Activated CD4-positive, alpha-beta memory T cell treated with anti-CD3 and anti-CD28 coated beads for 36 hours (primary cell): ENCODE measurements at places on chromosomes 4 and X. TPM values are rescaled to one million over a fixed set of nuclear protein-coding genes. Genes with fewer than 3 reads are reported as not detected.

The PPEF1 gene
- not detected for total RNA-seq

The HPSE gene
- total RNA-seq: 16.5 TPM

The NLRP2B gene
- not detected for total RNA-seq

The PPA2 gene
- 113 TPM for total RNA-seq

DNA sequence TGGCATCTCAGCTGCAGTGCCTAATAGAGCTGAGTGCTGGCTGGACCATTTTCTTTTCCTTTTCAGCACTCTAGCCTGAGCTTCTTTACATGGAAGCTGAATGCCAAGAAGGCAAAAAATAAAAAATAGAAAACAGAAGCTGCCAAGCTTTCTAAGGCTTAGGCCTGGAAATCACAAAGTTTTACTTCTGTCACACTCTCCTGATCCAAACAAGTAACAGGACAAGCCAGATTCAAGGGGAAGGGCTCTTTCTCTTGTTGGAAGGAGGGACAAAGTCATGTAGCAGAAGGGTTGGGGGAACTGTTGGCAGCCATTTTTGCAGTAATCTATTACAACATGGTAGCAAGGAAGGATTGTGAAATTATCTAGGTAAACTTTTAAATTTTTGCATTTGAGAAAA, 131.8 kb downstream of the MSL3 start:
- H3K27ac ChIP-seq: no peak overlapping the region
- no peaks in the 10 kb centered on the region for H3K36me3 ChIP-seq
- peaks cover 1% of the 10 kb centered on the region for H3K27me3 ChIP-seq
- no peak overlapping the region for H3K4me3 ChIP-seq
- no peaks in the 10 kb centered on the region for H3K4me1 ChIP-seq

DNA sequence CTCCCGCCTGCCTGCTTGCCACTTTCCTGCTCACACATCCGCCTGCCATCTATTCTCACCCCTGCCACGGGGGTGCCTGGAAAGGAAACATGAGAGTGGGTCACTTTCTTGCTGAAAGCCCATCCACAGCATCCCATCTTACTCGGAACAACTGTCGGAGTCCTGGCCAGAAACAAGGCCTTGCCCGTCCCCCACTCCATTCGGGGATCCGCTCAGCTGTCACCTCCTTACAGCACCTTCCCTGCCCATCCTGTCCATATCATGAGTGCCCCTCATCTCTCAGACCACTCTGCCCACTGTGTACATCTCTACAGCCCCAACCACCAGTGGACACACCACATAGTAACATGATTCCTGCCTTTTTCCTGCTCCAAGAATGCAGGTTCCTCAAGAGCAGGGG, 6.4 kb downstream of the EVC2 start:
- no peak overlapping the region for H3K27ac ChIP-seq
- DNase-seq: no peak
- H3K4me1 ChIP-seq: peaks cover 14% of the 10 kb centered on the region
- H3K4me3 ChIP-seq: no peak overlapping the region

- no peaks in the 10 kb centered on the region for H3K27me3 ChIP-seq
- no peak overlapping the region for H3K4me3 ChIP-seq
- H3K36me3 ChIP-seq: no peaks in the 10 kb centered on the region
- no peak for DNase-seq
- no peak overlapping the region for H3K27ac ChIP-seq
These were observed 122.4 kb downstream of the RASL11B start for GRCh38 chr4:52984462-52984881.

GRCh38 chr4:184472614-184473498, 1.5 kb downstream of the IRF2 start:
- peak; percentile 75 for DNase-seq
- peaks cover 51% of the 10 kb centered on the region for H3K4me1 ChIP-seq
- H3K36me3 ChIP-seq: peaks cover 32% of the 10 kb centered on the region

DNA sequence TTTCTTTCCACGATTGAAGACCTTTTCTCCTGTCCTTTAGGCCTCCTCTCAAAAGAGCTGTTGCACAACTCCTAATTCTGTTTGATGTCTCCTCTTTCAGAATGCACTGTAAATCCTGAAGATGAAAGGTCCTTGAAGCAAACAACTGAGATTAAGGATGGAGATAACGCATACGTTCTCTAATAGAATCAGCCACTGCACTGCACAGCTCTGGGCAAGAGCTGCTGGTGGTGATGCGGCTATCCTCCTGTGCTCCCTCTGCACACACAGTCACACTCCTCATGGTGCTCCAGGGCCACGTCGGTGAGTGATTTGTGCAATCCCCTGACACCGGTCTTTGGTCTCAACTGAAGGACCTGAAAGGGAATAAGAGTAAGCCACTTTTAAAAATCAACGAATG, 208.7 kb downstream of the PDGFC start:
- H3K36me3 ChIP-seq: no peaks in the 10 kb centered on the region
- H3K4me1 ChIP-seq: no peaks in the 10 kb centered on the region
- no peak overlapping the region for H3K4me3 ChIP-seq
